ENCODE measurements at places on chromosomes 5 and 9. TPM values are rescaled to one million over a fixed set of nuclear protein-coding genes. Genes with fewer than 3 reads are reported as not detected.

The CD72 gene
- 0.55 TPM for total RNA-seq

The GCNT4 gene
- 0.02 TPM for total RNA-seq

The PDE6A gene
- not detected for total RNA-seq

The BTNL8 gene
- total RNA-seq = not detected

The NR5A1 gene
- 0.40 TPM for total RNA-seq

The C6 gene
- 0.51 TPM for total RNA-seq

The ADRB2 gene
- total RNA-seq = 0.04 TPM

The TMEM8B gene
- 2.2 TPM for total RNA-seq

The FAM200C gene
- 1.9 TPM for total RNA-seq

The PTPA gene
- 119 TPM for total RNA-seq
